ENCODE measurements at places on chromosomes 2 and 18. TPM values are rescaled to one million over a fixed set of nuclear protein-coding genes. Genes with fewer than 3 reads are reported as not detected.

DPP4 gene
- 36.9 TPM for total RNA-seq

DNA sequence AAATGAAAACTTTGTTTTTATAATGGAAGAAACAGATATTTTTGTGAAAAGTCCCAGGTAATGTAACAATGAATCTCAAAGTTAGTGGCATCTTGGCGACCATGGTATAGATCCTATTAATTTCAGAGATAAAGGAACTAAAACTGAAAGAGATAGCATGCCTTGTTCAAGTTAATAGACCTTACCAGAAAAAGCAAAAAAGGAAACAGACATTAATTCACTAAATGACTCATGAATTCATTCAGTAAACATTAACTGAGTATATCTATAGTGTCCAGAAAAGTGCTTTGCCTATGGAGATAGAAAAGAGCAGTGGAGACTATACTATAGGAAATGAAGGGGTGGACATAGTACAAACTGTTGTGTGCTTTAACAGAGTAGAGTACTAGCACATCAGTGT lies 763.3 kb downstream of the TRIB2 start:
- no peaks in the 10 kb centered on the region for H3K36me3 ChIP-seq
- no peak for DNase-seq
- H3K27ac ChIP-seq = no peak overlapping the region
- H3K27me3 ChIP-seq = no peaks in the 10 kb centered on the region
- H3K4me3 ChIP-seq = no peak overlapping the region

RNF152 gene
- total RNA-seq = 0.23 TPM

GRCh38 chr2:238777369-238778067 lies 70.4 kb upstream of the TWIST2 start:
- DNase-seq = no peak
- no peak overlapping the region for H3K4me3 ChIP-seq

Measured in T-cell (primary cell).